ENCODE measurements at places on chromosomes 4 and X. TPM values are rescaled to one million over a fixed set of nuclear protein-coding genes. Genes with fewer than 3 reads are reported as not detected.

The NXF3 gene
- 1.2 TPM for total RNA-seq

The TLR3 gene
- total RNA-seq, result not detected

The XG gene
- total RNA-seq, result not detected

The CENPVL3 gene
- not detected for total RNA-seq

The CCDC160 gene
- total RNA-seq, result 0.23 TPM

All from PC-3 (cell line).